ENCODE measurements at places on chromosomes 7 and 10.

GRCh38 chr7:28878481-28878880, 79.6 kb downstream of the TRIL start:
- no peak for DNase-seq

GRCh38 chr7:46109437-46109836, 188.4 kb upstream of the IGFBP3 start:
- DNase-seq = no peak

GRCh38 chr10:88256886-88257285, 326.2 kb downstream of the RNLS start:
- DNase-seq = no peak

DNA sequence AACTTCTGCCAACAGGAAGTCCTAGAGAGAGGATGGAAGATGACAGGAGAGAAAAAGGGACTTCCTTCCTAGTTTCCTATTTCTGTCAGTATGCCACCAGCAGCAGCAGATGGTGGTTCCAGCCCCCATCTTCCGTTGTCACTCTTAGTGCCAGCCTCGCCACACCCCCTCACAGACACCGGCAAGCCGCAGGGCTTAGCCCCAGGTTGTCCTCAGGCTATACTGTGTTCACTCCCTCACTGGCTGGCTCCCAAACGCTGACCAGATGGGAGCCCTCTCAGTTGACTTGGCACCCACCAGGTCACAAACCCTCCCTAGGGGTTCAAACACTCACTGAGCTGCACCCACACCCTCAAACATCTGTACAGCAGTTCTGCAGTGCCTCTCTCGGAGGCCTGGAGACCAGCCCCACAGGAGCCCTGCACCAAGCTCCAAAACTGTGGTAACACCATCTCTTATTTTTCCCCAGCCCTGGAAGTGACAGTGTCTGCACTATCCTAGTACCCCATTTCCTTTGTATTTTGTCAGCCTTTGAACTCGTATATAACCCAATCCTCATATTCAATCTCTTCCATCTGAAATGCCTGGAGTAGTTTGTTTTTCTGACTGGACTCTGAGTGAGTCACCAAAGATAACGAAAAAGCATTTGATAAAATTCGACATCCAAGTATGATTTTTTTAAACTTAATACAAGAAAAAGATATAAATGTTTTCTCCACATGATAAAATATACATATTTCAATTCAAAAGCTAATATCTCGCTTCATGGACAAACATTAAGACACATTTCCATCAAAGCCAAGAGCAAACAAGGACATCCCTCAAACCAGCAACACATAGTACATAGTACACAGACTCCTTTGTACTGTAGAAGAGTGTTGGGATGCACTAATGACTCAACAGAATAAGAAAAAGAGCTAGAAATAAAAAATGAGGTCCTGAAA, 34.5 kb downstream of the SMURF1 start:
- no peak for DNase-seq

- no peak for DNase-seq
Measured at GRCh38 chr10:13080643-13081042, 19.3 kb upstream of the OPTN start.

- DNase-seq = no peak
Measured at GRCh38 chr7:126667742-126668366, 584.9 kb downstream of the GRM8 start.

- DNase-seq = no peak
Measured at GRCh38 chr10:21080261-21080660, 183.2 kb upstream of the NEBL start.

GRCh38 chr10:8055420-8056349, 1.2 kb downstream of the GATA3 start:
- no peak for DNase-seq

DNA sequence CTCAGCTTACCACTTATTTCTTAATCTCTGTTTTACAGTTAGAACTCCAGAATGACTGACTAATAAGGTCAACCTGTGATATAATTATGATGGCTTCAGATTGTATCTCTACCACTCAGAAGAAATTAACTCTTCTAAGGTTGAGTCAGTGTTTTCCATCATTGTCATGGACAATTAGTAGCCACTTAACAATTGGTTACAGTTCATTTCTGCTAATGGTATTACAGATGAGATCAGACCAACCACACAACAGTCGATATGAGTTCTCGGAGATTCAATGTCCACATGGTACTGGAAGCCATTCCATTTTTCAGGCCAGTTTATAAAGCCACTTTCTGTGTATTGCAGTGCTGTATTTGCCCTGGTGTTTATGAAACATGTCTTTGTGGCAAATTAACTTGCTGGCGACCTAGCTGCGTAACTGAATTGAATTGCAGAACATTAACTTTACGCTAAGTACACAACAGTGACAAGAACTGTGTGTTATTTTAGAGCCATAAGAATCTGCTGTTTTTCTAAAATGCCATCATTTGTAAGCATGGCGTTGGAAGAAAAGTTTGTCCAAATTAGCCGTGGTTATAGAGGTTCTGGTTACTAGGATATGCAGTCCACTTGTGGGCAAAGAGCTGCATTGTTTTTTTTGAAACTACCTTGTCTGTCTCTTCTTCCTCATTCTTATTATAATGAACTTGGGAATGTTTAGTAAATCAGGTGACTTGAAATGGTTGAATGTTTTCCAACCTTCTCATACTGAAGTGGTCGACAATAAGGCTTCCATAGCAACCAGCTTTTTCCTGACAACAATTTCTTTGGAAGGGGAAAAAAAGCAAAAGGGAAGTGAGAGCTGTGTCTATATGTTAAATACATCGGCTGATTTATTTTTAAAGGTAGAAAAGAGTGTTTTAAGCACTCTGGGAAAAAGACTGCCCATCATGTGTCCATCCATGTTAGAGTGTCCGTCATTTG, 76.4 kb downstream of the CELF2 start:
- no peak for DNase-seq

DNA sequence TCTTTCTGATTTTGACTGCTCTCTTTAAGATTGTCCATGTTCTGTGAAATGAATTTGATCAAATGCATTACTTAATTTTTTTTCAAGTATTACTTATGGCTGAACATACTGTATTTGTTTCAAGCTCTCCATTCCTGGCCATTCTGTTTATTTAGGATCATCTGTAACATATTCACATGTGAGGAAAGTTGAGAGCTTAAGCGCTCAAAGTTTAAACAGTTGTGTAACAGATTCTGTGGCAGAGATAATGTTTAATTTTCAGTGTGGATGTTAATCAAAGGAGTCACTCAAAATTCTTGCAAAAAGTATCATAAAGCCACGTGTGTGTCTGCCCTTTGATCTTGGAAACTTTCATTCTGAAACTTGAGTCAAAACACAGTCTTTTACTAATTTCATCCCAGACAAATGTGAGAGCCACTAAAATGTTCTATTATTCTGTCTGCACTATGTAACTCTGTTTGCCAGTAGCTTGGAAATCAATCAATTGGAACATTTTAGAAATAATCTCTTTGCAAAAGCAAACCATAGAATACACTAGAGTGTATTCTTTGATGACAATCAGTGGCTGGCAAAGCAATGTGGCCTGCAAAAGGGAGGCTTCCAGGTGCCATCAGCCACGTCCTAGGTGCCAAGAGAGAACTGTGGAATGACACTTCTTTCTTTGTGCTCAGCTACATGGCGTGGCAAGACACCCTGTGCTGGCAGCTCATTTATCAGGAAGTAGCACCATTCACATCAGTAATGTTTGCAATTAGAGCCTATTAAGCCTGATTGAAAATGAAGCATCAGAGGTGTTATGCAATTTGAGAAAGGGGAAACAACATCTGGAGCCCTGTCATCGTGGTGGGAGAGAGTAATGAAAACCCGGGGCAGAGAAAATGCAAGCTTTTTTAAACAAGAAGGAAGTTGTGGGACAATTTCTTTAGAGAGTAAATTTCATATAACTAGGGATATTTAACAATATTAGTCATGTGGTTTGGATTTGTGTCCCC, 40.9 kb downstream of the ARL5B start:
- no peak for DNase-seq

GRCh38 chr10:97138846-97139245, 46.9 kb downstream of the SLIT1 start:
- no peak for DNase-seq

GRCh38 chr7:36620166-36620708, 104.1 kb downstream of the AOAH start:
- no peak for DNase-seq

- no peak for DNase-seq
Measured at GRCh38 chr7:35463751-35464150, 209.9 kb upstream of the TBX20 start.
